ENCODE measurements at places on chromosomes 11 and 22.

DNA sequence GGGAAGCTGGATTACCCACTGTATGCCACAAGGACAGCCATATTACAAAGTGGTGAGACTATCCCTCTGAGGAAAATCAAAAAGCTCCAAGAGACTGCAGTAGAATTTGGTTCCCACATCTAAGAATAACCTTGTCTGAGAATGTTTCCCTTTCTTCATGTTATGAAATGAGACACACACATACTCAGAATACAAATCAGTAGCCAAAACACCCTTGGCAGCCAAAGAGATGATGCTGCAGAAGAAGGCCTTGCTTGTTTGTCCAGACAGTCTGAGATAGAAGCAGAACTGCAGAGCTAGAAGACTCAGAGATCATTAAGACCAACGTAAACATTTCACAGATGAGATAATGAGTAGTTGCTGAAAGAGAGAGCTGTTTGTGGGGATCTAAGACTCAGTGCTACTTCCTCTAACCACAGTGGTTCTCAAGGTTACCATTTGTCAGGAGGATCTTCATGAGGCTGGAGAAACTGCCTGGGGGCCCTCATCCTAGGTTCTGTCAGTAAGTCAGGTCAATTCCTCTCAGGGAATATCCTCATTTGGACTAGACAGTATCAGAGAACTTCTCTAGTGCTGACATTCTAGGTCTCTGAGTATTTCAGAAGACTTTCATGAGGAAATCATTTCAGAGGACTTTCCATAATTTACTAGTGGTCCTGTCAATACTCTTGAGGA, 38.9 kb downstream of the RELT start:
- no peak for DNase-seq

DNA sequence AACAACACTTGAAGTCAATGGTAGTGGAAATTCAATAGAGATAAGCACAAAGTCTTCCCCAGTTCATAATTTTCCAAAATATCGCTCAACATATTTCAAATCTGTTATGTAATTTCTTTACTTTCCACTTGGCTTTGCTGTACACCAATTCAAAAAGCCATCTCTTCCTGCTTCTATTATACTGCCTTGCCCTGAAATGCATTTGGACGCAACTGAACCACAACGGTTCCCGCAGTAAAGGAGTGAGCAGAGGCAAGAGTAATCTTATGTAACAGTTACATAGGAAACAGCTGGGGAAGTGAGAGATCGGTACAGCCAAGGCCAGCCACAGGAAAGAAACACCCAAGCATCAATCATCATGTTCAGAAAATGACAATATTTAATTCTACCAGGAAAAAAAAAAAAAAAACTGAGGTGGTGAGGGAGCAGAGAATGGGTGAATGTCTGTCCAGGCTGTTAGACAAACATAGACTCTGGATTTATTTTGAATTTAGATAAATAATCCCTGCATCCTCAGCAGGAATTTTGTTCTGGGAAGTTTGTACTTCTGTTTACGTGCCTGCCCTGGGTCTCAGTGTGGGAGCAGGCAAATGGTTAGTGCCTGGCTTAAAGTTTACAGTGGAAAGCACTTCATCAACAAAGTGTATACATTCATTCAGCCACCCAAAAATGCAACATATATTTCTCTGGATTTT, 392.2 kb downstream of the ETS1 start:
- DNase-seq, result no peak

DNA sequence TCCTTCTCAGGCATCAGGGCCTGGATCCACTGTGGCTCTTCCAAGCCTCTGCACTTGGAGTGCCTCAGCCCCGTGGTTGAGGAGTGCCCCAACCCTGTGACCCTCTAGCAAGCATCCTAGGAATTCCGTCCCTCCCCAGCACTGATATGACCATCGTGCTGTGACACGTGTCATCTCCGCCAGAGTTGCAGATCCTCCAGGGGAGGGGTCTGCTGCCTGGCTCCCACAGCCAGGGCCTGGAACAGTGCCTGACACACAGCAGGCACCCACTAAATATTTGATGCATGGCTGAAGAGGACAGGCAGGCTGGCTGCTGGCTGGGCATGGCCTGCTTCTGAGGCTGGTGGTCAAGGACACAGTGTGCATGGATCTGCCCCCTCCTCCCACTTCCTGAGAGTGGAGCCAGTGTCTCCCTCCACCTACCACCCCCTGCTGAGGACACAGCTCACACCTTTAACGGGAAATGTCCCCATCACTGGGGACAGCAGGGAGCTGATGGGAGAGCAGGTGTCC, 1.7 kb upstream of the CD81 start:
- DNase-seq, result peak; percentile 27

GRCh38 chr11:61874377-61874809, 17.0 kb downstream of the FADS3 start:
- DNase-seq, result no peak

- no peak for DNase-seq
These were observed 354.7 kb upstream of the NARS2 start for GRCh38 chr11:78929207-78929905.

DNA sequence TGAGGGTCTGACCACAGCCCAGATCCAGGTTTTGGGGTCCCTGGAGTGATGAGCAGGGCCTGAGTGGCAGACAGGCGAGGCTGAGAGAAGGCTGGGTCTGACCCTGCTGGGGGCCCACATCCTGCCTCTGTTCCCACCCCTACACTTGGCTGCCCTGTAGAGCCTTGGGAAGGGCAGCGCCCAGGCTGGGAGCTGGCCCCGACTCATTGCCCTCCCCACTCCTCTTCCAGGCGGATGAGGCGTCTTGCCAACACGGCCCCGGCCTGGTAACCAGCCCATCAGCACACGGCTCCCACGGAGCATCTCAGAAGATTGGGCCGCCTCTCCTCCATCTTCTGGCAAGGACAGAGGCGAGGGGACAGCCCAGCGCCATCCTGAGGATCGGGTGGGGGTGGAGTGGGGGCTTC, 4.9 kb downstream of the DERL3 start:
- DNase-seq, result no peak

DNA sequence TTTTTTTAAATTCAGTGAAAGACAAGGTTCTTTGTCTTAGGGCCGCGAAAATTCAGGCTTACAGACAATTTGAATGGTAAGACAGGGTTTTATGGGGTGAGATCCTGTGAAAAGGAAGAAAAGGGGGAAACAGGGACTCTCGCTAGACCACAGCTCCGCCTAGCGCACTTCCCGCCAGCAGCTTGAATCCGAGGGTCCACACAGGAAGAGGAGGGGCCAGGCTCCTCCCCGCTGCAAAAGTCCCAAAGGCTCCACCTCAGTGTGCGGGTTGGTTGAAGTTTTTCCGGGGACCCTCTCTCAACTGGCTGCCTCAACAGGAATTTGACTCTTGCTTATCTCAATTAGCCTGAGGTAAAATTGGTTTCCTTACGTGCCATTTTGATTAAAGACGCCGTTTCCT, 950.9 kb upstream of the CNTN5 start:
- DNase-seq, result no peak

GRCh38 chr11:28384418-28384817, 276.2 kb downstream of the METTL15 start:
- DNase-seq, result peak; percentile 7

DNA sequence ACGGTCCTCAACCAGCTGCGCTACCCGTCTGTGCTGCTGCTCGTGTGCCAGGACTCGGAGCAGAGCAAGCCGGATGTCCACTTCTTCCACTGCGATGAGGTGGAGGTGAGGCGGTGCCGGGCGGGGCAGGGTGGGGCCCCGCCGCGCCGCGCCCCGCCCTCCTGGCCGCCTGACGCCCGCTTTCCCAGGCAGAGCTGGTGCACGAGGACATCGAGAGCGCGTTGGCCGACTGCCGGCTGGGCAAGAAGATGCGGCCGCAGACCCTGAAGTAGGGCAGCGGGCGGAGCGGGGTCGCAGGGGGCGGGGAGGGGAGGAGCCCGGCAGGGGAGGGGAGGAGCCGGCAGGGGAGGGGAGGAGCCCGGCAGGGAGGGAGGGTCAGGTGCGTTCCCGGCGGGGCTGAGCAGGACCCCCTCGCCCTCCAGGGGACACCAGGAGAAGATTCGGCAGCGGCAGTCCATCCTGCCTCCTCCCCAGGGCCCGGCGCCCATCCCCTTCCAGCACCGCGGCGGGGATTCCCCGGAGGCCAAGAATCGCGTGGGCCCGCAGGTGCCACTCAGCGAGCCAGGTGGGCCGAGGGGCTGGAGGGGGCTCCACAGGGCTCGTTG, 14.7 kb downstream of the EPS8L2 start:
- no peak for DNase-seq

GRCh38 chr11:66637557-66638176, 836 bp upstream of the RBM4 start:
- no peak for DNase-seq

DNA sequence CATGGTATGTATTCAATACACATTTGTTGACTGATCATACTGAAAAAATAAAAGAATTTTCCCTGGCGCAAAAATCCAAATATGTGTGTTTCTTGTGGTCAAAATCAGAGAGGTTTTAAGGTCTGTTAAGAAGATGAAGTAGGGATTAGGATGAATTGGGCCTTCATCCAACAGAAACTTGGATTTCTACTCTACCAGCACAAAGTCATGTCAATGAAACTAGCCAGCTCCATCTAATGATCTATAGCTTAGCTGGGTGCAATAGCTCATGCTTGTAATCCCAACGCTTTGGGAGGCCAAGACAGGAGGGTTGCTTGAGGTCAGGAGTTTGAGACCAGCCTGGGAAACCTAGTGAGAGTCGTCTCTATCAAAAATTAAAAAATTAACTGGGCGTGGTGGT, 65.5 kb downstream of the USP35 start:
- DNase-seq, result no peak

DNA sequence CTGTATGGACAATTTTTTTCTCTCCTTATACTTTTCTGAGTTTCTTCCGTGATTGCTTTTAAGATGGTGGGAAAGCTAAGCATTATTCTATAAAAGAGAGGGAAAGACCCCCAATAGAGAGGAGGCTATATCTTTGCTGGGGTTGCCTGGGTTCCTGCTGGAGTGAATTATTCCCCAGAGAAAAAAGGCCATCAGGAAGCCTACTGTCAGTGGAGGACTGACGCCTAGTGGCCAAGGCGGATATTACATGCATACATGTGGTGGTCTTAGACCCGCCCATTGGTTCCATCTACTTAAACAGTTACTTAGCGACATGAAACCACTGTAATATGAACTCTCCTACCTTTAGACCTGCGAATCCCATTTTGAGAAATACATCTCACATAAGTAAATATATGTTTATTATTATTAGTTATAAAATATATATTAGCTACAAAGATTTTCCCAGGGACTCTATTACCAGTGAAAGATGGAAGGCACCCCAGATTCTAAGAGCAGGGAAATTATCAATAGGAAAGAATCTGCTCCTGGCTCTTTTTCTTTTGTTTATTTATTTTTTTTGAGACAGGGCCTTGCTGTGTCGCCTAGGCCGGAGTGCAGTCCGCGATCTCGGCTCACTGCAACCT, 15.7 kb upstream of the PGA3 start:
- peak; percentile 56 for DNase-seq
